HFF-Myc (cell line): ENCODE measurements at places on chromosomes 5 and 9.

GRCh38 chr5:66864240-66864884, 268.2 kb downstream of the MAST4 start:
- peak; percentile 19 for DNase-seq

DNA sequence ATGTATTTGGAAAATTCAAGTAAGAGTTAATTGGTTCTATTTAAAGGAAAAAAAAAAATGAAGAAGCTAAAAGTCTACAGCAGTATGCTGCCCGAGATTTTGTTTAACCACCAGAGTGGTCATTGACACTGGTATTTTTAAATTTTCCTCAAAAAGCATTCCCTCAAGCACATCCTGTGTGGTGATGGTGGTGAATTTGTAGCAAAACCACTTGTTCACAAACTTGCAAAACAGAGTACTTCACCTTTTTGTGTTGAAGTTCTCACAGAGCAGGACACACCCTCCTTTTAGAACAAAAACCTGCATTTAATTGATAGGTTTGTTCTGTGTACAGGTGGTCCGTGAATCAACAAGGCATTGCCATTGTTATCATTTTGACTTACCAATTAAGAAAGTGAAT, 374.2 kb downstream of the EFNA5 start:
- no peak for DNase-seq

DNA sequence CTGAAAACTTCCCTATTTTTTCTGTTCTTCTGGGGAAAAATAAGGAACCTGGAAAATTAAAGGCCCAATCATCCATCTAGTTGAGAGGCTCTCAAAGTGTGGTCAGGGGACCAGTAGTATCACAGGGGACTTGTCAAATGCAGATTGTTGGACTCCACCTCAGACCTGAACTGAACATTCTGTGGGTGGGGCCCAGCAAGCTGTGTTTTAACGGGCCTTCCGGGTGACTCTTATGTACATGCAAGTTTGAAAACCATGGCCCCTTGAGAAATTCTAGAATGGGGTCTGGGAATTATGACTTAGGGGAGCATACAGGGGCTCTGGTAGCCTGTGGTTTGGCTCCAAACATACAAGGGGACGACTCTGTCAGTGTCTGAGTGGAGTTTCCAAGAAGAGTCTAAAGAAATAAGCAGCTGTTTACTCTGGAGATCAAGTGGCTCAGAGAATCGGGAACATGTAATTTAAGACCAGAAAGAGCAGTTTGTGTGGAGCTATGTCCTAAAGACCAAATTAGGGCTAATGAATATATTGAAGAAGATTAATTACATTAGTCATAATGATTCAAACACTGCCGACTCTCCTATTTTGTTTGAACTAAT, 177.4 kb downstream of the SLC28A3 start:
- no peak for DNase-seq

- DNase-seq: no peak
These were observed 60.4 kb downstream of the SGCD start for GRCh38 chr5:156387391-156387790.

- no peak for DNase-seq
These were observed 190.8 kb downstream of the SPOCK1 start for GRCh38 chr5:137308311-137308710.

DNA sequence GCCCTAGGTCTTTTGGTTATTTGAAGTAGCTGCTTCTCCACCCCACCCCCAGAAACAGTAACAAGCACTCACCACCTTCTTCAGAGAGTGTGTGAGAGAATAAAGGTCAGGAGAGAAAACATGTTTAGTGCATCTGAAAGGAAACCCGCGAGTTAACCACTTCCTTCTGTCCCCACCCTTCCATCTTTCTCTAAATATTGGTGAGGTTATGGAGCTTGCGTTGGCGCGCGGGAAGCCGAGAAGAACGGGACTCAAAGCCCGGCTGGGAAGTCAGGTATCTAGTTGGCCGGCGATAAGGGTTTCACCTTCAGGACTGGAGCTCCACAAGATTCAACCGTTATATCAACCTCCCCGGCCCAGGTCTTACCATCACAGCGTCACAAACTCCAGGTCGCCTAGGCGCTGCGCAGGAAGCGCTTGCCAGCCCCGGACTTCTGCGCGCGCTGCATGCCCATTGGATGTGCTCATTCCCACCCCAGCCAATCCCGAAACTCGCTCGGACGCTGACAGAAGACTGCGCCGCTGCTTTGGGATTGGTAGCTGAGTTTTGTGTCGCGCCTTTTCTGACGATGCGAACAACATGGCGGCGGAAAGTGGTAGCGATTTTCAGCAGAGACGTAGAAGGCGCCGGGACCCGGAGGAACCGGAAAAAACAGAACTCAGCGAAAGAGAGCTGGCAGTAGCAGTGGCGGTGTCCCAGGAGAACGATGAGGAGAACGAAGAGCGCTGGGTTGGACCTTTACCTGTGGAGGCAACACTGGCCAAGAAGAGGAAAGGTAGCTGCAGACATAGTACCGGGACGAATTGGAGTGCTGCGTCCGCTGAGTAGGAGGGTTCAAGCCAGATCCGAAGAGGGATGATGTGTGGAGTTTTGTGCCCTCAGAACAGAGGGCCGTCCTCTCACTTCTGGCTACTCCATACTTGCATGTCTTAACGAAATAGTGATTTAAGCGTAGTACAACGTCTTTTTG, at the start of the genes CENPK and PPWD1:
TSS of gene CENPK (minus strand) at position 438 of the 971 bp plus-strand sequence. CDS start 8,261 bp downstream, outside the sequence.
TSS of gene PPWD1 (plus strand) at position 566 of the 971 bp plus-strand sequence. CDS start at position 581, 15 bp downstream.
- peak; percentile 91 for DNase-seq

GRCh38 chr9:107290619-107291018, 7.5 kb downstream of the RAD23B start:
- DNase-seq: no peak

- no peak for DNase-seq
These were observed 7.6 kb upstream of the TBC1D2 start for GRCh38 chr9:98263080-98263479.

DNA sequence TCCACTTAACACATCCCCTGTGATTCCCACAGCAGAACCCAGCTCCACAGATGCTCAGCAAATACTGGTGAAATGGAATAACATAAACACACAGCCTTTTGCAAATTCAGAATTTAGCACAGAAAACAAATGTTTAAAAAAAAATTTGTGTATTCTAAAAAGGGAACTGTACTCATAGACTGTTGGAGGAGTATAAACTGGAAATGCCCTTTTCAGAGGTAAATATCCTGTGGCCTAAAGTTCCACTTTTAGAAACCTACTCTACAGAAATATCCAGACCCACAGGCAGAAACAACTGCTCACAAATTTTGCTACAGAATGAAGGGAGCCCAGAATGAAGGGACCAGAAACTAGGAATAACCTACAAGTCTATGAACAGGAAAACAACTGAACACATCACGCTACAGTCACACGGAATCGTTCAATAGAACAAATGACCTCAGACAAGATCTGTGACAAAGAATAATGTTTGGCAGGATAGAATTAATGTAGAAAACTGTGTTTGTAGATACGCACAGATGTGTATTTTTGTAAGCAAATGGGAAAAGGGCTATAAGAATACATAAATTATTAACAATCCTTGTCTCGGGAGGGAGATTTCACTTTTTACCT, 78.5 kb downstream of the SHB start:
- DNase-seq: no peak

- no peak for DNase-seq
These were observed 140.6 kb downstream of the LRRC70 start for GRCh38 chr5:62719061-62719720.

- no peak for DNase-seq
These were observed 107.8 kb upstream of the SLIT3 start for GRCh38 chr5:169408731-169409130.

- DNase-seq: no peak
These were observed 82.2 kb downstream of the NRG2 start for GRCh38 chr5:139960723-139961383.

GRCh38 chr5:160361624-160362228, 8.7 kb downstream of the C1QTNF2 start:
- DNase-seq: no peak

- no peak for DNase-seq
These were observed 64.5 kb downstream of the CEP120 start for GRCh38 chr5:123358751-123359150.

DNA sequence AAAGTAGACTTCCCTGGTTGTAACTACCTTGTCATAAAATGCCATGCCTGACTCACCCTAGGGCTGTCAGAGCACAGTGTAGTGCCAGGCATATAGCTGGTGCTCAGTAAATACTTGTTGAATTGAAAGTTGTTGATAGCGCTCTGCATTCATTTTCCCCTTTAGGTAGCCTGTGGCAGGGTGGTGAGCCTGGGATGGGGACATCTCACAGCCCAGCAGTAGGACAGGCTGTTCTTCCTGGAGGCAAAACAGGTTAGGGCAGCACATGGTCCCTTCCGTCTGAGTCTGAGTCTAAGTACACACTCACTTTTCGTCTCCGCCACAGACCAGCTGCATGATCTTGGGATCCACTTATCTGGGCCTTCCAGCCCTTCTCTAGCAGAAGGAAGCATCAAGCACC, 401.9 kb downstream of the ZSWIM6 start:
- no peak for DNase-seq

DNA sequence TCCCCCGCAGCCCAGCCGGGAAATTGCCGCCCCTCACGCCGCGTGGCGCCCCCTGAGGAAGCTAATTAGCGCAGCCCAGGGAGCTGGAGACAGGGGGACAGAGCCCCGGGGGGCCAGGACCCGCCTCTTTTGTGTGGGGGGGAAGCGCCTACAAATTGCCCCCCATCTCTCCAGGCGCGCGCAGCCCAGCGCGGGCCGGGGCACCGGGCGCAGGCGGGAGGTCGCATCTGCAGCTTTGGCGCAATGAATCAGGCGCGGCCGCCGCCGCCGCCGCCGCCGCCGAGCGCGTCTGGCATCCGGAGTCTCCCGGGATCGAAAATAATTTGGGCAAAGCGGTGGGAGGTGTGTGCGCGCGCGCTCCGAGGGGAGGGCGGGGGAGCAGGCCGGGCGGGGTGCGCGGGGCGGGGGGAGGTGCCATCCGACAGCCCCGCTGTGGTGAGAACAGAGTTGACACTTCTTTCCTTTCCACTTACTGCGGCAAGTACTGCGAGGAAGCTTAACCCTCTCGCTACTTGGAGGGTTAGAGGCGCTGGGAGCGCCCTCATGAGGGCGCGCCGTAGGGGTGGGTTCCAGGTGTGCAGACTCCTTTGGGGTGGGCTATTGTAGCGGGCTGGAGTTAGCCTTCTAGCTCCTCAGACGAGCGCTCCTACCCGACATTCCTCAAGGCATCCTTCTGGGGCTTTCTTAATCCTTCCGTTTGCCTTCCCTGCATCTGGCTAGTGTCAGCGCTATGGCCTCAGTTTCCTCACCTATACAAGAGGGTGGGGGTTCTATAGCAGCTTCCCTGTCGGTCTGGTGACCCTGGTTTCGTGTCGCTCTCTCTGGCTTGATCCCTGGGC, 63.1 kb downstream of the CXXC5 start:
- DNase-seq: no peak

DNA sequence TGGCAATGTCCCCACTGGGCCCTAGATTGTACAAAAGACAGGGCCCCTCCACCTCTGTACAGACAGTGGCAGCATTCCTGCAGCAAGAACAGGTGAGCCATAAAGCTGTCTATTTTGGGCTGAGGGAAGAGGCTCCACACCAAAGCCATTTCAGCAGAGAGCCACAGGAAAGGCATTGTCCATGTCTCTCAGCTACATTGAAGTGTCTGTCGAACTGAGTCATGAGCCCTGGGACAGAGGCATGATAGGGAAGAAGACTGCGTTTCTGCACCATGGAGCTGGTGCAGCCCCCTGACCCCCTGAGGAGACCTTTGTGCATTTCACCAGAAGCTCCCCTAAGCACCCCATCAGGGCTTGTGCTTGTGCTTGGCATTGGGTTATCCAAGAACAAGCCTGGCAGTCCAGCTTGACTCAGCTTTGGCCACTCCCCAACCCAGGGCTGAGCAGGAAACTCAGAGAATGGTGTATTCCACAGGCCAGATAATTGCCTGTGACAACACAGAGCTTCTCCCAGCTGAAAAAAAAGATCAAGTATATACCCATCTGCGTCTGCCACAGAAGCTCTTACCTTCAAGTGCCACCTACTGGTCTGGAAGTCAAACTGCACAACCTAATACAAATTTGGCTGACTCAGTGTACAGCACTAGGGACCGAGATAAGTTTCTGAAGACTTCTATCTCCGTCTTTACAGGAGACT, 5.9 kb upstream of the FRMD3 start:
- DNase-seq: peak; percentile 25

DNA sequence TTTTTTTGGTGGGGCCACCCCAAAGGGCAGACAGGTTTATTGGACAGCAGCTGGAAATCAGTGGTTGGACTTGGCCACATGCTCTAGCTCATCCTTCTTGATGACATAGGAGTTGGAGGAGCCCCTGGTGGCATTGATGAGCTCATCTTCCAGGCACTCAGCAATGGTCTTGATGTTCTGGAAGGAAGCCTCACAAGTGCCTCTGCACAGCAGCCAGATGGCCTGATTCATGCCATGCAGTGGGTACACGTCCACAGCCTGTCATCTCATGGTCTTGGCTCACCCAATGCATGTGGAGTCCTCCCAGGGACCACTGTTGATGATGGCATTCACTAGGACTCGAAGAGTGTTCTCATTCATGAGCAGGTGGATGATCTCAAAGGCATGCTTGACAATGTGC, 11.3 kb upstream of the RCL1 start:
- DNase-seq: no peak

DNA sequence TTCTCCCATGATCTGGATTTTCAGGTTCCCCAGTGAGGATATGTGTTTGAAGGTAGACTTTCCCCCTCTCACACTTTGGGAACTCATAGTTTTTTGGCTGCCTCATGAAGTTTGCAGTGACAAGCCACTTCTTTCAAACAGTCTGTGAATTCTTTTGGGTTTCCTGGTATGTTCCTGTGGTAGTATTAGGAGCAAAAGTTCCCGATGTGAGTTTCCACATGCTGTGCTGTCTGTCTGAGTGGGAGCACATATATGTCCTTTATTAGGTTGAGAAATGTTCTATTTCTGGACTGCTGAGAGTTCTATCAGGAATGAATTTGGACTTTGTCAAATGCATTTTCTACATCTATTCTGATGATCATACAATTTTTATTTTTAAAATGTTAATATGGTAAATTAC, 273.2 kb upstream of the TARS1 start:
- DNase-seq: no peak

- DNase-seq: no peak
These were observed 62.0 kb upstream of the RNU6ATAC start for GRCh38 chr9:134226221-134226930.

DNA sequence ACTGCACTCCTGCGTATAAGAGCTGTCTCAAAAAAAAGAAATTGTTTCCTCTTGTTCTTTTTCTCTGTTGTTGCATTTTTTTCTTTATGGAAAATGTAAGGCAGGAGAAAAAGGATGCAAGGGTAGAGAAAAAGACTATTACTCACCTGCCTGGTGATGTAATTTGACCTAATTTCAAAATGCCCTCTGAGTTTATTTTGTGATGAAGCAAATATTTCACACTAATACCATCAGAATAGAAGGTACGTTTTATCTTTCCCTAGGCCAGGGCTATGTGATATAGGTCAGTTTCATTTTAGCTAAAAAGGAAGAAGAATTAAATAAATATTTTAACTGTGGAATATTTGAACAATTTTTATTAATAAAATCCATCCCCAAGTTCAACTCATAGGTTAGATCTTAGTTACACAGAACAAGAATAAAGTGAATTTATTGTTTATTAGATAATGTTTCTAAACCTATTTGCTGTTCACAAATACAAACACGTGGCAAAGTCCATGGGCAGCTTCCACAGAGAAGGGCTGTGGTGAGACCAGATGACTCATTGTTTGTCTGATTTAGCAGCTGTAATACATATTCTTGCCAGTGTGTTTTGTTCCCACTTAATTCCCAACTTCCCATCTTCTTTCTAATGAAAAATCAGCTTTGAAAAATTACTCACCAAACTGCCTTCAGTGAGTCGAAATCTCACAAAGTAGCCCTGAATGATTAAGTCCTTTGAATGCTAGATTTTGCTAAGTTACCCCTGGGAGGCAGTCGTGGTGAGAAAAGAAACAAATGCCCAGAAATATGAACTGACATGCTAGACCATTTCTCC, 52.8 kb upstream of the CCDC112 start:
- DNase-seq: peak; percentile 69

- DNase-seq: no peak
These were observed 4.2 kb downstream of the TXNDC15 start for GRCh38 chr5:134878403-134878802.
